NCI-H526 (cell line): ENCODE measurements at places on chromosomes 13 and 19.

- no peak for DNase-seq
Measured at GRCh38 chr13:32142956-32143375, 111.4 kb downstream of the FRY start.

GRCh38 chr13:20219577-20219976, 12.5 kb downstream of the GJB6 start:
- no peak for DNase-seq

DNA sequence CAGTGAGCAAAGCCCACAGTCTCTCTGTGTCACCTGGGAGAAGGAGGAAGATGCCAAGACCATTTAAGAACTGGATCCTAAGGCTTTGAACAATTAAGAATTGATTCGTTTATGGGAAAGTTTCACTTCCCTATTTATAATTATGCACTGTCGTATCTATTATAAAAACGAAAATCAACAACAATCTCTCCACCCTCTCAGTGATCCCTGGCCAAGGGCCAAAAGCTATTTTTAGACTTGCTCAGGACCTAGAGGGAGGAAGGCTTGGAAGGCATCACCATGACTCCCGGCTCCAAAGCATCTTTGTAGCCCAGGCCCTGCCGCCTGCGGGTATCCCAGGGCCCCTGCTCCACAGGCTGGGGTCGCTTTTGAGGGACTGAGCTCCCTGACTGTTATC, 1.3 kb downstream of the RHPN2 start:
- DNase-seq = peak; percentile 78

- peak; percentile 90 for DNase-seq
Measured at GRCh38 chr13:78121459-78122348, 203.1 kb upstream of the EDNRB start.

- DNase-seq = no peak
Measured at GRCh38 chr13:19940106-19940505, 18.4 kb upstream of the ZMYM2 start.

DNA sequence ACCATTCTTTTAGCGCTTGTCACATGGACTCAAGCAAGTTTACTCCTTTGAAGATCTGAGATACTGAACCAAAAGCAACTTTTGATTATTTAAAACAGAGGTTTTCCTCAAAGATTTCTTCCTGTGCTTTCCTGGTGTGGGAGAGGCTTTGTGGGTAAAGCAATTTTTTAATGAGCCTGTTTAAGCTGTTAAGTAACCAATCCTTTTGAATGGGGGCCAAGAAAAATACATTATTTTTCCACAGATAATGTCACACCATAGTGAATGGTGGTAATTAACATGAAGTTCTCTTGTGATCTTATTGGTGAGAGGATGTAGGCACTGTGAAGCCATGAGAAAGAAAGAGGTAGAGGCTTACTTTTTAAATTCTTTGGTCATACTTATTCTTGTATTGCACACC, 55.8 kb upstream of the OBI1 start:
- DNase-seq = no peak

- DNase-seq = peak; percentile 37
Measured at GRCh38 chr13:51811046-51811445, 7.1 kb upstream of the DHRS12 start.

GRCh38 chr19:31533114-31533513, 183.9 kb upstream of the TSHZ3 start:
- no peak for DNase-seq

DNA sequence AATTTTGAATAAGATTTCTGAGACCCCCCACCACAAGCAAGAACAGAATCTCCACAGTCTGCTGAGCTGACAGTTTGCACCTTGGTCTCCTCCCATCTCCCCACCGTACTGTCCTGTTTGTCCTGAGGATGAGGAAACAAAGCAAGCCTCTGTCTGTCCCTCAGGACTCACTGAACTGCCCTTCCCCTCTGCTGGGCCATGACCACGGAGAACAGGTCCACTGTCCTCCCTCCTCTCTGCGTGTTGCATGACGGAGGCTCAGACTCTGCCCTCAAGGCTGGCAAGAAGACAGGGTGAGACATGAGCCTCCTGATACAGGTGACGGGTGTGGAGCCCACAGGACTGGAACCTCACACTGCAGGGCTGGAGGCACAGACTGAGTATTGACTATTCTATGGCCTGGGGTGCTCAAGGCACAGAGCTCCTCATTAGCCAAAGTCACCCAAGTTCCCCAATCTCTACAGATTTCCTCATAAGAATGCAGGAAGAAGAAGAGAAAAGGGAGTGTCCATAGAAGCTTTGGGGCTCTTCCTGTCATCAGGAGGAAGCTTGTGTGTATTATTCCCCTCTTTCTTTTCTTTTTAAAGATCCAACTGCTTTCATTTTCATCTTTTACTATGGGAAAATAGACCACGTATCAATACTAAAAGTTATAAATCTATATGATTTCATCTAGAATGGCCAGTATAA, 22.4 kb upstream of the RGCC start:
- no peak for DNase-seq

DNA sequence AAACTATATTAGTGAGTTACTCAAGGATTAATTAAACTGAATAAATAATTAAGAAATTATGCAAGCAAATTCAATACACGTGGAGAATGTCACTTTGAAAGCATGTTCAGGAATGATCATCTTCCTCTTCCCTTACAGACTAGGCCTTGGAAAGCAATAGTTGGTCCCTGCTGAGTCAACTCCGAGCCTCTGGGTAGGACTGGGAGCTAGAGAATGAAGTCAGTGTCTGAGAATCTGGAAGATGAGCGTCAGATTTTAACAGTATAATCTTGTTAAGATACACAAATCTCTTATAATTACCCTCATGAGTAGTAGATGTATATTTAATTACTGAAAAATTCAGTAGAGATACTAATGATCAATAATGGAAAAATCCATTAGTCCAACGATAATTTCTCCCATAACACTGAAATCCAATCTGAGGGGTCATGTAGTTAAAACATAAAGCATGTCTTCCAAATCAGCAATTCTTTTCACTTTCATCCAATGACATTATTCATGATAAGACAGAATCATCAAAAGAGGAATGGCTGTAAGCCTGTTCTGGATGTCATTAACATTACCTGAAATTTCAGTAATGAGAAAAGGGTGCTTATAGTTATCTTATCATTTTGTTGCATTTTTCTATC, 423.0 kb downstream of the DCT start:
- DNase-seq = no peak

DNA sequence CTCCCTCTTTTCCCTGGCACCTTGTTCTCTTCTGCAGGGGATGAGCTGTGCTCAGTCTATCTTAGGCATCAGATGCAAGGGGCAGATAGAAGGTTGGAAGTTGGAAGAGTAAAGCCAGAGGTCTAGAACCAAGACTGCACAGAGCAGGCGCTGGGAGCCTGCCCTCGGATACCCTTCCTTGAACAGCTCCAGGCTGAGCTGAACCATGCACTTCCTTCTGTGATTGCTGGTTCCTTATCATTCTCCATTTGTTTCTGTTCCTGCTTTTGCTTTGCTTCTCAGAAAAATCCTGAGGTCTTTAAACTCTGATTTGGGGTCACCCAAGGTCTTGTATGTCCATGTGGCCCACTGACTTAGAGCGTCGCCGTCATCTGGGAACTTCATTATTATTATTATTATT, 36.3 kb downstream of the ARHGEF18 start:
- no peak for DNase-seq

- DNase-seq = no peak
Measured at GRCh38 chr13:23212671-23213070, 31.9 kb downstream of the SGCG start.

GRCh38 chr13:66751691-66752090, 478.4 kb downstream of the PCDH9 start:
- DNase-seq = no peak

DNA sequence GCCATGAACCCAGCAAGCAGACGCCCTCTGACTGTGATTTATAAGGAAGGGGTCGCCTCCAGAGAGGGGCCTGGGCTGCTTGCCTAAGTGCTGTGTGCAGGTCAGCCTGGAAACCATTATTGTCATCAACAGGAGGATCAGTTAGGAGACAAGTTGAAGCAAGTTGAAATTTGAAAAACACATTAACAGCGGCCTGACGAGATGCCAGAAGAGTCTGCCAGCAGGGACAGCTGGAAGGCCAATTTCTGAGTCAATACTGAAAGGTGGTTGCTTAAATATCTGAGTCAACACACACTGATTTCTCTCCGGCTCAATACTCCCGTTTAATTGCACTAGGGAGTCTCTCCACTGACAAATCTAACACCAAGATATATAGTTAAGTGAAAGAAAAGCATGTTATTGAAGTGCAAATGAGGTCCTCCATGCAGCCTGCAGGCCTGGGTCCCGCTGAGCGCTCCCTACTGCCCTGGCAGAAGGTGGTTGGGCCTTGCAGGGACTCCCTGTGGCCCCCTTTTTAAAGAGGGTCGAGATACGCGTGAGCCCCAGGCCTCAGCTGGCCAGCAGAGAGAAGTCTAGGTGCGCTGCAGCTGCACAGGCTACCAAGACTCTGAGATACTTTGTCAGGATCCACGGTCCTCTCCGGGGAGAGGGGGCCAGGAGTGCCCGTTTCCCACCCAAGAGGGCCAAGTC, 91.1 kb downstream of the RNASEH2B start:
- no peak for DNase-seq

DNA sequence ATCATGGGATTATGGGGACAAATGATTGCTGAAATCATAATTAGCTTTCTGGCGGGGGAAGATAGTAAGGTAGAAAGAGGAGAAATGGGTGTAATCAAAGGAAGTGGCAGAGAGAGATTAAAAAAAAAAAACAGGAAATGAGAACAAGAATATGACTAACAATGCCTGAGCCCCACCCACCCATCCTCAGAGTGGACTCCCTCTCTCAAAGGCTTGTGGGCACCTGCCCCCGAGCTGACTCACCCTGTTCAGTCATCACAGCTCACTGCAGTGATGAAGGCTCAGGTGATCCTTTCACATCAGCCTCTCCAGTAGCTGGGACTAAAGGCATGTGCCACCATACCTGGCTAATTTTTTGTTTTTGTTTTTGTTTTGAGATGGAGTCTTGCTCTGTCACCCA, 26.4 kb upstream of the TPT1 start:
- DNase-seq = no peak

DNA sequence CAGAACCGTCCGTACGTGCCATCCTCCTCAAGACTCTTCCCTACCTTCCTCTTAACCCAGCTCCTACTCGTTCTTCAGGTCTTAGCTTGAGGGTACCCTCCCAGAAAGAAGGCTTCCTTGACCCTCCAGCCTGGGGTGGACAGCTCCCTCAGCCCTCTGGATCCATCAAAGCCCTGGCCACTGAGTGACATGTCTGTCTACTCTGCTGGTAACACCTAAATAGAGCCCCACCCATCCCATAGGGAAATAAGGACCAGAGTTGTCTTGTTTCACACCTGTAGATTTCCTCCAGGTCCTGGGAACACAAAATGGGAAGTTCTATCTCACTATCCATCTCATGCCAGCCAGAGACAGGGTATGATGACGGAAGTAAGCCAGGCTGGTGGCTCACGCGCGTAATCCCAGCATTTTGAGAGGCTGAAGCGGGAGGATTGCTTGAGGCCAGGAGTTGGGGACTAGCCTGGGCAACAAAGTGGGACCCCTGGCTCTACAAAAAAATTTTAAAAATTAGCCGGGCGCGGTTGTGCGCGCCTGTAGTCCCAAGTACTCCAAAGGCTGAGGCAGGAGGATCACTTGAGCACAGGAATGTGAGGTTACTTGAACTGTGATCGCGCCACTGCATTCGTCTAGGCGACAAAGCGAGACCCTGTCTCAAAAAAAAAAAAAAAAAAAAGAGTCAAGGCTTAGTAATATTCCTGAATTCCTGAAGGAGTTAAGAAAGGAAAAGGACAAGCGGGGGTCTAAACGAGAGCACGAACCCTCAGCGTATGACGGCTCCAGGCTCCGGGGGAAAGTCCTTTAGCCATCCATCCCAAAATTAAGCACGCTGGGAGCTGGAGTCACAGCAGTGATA, 566 bp upstream of the CCDC97 start:
- DNase-seq = no peak

GRCh38 chr13:52003541-52003940, 7.7 kb downstream of the ATP7B start:
- DNase-seq = no peak

- no peak for DNase-seq
Measured at GRCh38 chr13:99257291-99257690, 888 bp downstream of the GPR18 start.

DNA sequence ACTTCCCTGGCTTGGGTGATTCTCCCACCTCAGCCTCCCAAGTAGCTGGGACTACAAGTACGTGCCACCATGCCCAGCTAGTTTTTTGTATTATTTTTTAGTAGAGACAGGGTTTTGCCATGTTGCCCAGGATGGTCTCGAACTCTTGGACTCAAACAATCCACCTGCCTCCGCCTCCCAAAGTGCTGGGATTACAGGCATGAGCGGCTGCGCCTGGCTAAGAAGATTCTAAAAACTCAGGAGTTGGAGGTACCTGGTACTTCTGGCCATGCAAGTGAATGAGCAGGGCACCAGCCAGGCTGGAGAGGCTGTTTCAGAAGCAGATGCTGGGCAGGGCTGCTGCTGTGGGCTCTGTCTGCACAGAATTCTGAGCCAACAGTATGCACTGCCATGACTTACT, 6.1 kb downstream of the MZF1 start:
- DNase-seq = no peak

GRCh38 chr13:87906411-87906810, 235.2 kb downstream of the SLITRK5 start:
- DNase-seq = no peak

GRCh38 chr19:15187026-15188007, 13.5 kb downstream of the NOTCH3 start:
- no peak for DNase-seq
